ENCODE measurements at places on chromosomes 13 and 19.

- DNase-seq = no peak
Observed at GRCh38 chr13:38398711-38399493, 49.3 kb downstream of the UFM1 start.

GRCh38 chr19:48752496-48753365, at the start of gene FUT1:
TSS of gene FUT1 (minus strand) at chr19:48752641. CDS start at chr19:48751281, 1,360 bp downstream.
- peak; percentile 37 for DNase-seq

DNA sequence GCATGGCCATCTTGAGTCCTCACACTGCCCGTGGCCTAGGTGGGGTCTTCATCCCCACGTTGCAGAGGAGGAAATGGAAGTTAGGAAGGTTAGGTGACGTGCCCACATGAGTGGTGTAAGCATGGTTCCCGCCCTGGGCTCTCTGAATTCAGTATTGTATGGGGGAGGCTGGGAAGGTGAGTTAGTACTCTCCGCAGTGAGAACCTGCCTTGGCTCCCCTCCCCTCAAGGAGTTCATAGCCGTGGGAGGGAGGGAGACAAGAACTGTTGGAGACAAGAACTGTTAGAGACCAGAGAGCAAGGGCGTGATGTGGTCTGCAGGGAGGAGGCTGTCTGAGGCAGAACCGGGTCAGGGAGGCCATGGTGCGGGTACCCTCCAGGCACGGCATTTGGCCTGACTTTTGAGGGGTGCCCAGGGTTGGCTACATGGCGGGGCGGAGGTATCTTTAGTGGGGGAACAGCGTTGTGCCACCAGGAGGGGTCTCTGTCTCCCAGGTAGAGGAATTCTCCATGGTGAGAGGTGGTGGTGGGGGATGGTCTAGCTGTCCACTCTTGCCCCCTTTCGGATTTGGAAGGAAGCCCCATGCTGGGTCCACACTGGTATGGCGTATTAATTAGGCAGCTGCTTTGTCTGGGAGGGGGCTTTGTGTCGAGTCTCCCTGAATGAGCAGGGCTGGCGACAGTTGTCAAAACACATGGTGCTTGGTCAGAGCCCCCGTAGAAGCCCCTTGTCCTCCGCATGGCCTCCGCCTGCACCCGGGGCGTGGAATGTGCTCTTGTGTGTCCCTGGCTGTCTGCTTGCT, 45.8 kb downstream of the CAPN12 start:
- no peak for DNase-seq

- DNase-seq = no peak
Observed at GRCh38 chr13:110119935-110120905, 186.7 kb downstream of the COL4A1 start.

DNA sequence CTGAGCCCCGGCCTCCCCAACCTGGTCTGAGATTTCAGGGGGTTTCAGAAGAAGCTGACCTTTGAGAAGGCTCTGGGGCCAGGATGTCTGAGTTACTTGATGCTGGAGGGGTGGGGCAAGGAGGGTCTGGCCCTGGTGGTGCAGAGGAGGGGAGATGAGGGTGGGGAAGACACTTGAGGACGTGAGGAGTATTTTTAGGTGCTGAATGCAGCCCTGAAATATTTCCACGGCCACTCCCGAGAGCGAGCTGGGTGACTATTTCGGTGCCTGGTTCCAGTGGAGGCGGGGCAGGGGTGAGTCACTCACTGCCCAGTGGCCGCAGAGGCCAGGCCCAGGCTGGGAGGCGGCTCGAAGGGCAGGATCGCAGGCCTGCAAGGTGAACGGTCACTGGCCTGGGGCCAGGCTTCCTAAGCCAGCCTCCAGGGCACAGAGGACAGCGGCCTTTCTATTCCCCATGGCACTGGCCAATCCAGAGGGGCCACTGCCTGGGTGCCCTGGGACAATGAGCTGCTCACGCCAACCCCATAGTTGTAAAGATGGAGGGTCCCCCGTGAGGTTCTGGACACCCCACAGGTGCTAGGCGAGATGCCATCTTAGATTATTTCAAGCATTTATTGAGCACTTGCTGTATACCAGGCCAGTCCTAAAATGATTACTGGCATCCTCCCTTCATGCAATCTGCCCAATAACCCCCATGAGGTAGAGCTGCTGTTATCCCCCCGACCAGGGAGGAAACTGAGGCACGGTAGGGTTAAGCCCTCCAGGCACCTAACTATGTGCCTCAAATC, 19.7 kb upstream of the JUND start:
- no peak for DNase-seq

DNA sequence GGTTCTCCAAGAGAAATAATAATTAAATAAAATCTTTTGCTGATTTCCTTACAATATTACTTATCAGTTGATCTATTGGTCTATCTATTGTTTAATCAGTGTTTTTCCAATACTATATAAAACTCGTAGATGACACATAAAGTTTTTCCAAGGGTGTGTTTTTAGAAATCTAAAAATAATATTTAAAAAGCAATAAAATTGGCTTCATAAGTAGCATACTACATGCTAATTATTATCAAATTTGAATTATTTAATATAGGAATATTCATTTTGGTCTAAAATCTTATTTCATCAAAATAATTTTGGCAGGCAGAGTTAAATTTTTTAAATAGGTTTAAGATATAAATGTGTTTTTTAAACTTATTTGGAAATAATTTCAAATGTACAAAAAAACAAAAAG, 49.4 kb upstream of the MIR17HG start:
- no peak for DNase-seq

DNA sequence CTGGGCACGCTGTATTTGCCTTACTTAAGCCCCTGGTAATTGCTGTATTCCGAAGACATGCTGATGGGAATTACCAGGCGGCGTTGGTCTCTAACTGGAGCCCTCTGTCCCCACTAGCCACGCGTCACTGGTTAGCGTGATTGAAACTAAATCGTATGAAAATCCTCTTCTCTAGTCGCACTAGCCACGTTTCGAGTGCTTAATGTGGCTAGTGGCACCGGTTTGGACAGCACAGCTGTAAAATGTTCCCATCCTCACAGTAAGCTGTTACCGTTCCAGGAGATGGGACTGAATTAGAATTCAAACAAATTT, 676 bp downstream of the BRCA2 start:
- DNase-seq = no peak

Data from T-helper 1 cell (primary cell).